MCF 10A (cell line): ENCODE measurements at places on chromosomes 12 and 14. TPM values are rescaled to one million over a fixed set of nuclear protein-coding genes. Genes with fewer than 3 reads are reported as not detected.

Gene KRT4
- not detected in 2 replicates for total RNA-seq

Gene CD27
- total RNA-seq = not detected in 2 replicates

Gene ABHD12B
- total RNA-seq = not detected in 2 replicates

Gene TPPP2
- total RNA-seq = not detected in 2 replicates
